T-helper 2 cell (primary cell): ENCODE measurements at places on chromosomes 7 and 10.
A peak's percentile ranks its signal among the peaks of the same experiment; 100 is the strongest.

- DNase-seq = no peak
These were observed 38.5 kb downstream of the POR start for GRCh38 chr7:75953431-75953830.

DNA sequence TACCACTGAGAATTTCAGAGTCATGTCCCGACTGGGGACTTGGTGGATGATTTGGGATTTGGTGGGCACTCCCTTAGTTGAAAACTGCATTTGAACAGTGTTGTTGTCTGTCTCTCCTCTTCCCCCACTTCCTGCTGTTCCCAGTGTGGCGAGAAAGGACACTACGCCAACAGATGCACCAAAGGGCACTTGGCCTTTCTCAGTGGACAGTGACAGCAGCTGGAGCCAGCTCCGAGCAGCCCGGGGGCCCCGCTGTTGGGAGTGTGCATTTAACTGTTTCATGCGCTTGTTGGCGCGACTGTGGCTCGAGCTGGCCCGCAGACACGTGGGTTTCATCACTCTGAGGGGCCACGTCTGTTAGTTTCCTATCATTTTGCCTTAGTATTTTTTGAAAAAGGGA lies 9.7 kb downstream of the ATP5MF start:
- no peak for DNase-seq

- DNase-seq = no peak
These were observed 487.8 kb upstream of the DPP6 start for GRCh38 chr7:153564391-153564790.

DNA sequence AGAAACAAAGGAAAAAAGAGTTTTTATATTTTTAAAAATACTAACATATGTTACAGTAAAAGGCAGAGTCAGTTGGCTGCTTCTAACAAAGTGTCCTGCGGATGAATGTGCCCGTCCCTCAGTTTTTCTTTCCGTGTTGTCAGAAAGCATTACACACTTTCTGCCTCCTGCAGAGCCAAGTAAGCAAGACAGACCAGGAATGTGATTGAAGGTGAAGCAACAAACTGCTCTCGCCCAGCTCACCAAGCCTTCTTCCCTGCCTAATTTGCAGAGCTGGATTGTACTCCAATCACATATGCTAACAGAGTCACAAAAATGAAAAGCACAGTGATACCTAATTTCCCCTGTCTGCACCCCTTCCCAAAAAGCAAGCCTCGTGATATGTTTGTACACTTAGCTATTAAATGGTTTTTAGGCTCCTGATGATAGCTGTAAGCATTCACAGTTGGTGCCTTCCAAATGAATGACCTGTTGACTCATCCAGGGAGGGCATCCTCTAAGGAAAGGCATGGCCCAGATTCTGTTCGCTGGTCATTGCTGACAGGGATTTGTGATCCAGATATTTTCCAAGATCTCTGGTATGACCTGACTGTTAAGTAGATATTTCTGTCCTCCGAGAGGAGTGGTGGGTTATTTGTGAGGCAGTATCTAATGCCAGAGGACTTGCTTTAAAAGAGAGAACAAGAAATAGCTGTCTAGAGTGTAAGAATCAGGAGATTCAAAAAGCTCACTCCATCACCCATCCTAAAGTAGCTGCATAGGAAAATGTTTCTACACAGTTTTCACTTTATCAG lies 187.3 kb upstream of the PLXDC2 start:
- no peak for DNase-seq

GRCh38 chr7:137886281-137886680 lies 39.5 kb upstream of the DGKI start:
- no peak for DNase-seq

- no peak for DNase-seq
These were observed 21.0 kb downstream of the DOCK4 start for GRCh38 chr7:112185005-112185834.

DNA sequence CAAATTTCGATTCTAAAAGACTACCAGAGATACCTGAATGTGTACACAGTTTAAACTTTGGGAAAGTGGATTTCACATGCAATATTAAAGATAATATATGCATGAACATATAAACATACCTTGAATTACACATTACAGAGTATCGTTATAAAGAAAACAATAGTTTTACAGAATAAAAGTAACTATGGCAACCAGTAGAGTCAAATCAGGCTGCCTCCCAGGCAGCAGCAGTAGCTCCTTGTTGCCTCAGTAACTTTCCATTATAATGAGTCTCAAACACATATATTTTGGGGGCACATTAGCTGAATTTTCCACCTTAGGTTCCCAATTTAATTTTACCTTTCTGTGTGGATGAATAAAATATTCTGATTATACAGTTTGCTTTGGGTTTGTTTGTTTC lies 164.4 kb upstream of the FEZF1 start:
- no peak for DNase-seq

GRCh38 chr7:108459922-108460551 lies 3.8 kb upstream of the NRCAM start:
- no peak for DNase-seq

GRCh38 chr10:11906714-11907113 lies 83.6 kb downstream of the PROSER2 start:
- DNase-seq = peak; percentile 42

- no peak for DNase-seq
These were observed 1.1 kb downstream of the SP4 start for GRCh38 chr7:21429021-21429420.

- DNase-seq = no peak
These were observed 205.9 kb downstream of the MBL2 start for GRCh38 chr10:52566471-52567246.

DNA sequence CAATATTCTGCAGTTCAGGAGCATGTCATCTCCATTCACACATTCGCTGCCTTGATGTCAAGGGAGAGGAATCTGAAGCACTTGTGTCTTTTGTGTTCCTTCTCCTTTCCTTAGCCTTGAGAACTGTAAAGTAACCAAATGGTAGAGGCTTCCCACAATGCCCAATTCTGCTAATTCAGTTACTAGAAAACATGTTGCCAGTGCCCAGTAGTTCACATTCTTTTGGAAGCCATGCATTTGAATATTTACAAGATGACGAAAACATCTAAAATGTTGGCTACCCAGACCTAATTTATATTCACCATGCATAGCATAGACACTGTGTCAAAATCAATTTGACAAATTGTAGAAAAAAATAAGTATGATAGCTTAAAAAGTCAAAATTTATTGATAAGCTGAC lies 852.7 kb upstream of the PHF14 start:
- no peak for DNase-seq

DNA sequence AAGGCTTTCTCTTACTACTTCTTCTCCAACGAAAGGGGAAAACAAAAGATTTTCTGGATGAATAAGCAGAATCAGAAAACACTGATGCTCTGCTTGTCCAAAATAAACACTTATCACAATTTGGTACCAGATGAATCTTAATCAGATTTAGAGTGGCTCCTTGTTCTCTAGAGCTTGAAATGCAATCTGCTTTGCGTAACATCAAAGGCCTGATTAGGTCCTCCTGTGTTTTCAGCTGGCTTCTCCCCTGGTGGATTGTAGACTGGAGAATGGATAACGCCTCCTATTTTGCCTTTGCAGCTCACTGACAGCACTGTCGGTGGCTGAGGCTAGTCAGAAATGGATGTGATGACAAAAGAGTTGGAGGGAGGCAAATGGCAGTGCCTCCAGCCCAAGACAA lies 91.2 kb downstream of the FAM13C start:
- DNase-seq = no peak

DNA sequence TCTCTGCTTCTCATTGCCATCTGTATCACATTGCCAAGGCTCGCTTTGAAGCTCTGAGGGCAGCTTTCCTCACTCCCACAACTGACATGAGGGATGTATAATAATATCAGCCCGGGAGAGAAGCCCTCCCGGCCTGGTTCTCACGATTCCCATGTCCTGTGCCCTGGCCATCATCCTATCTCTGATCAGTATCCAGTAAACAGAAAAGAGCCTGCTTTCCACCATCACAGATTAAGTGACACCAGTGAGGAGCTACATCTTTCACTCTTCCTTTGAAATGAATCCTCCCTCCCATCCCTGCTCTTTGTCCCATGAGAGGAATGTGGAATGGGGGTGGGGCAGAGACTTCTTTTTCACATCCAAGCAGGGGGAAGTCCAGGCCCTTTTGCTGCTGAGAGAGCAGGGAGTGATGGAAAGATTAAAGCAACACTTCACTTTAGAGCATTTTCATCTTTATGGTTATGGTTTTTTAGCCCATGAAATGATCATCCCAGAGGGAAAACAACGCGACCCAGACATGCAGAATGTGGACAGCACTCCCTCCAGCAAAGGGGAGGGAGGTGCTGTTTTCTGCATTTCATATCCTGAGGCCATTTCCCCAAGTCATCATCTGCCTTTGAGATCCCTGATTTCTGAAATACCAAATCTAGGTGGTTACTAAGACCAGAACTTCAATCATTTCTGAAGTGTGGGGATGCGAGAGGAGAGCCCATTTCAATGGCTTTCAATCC lies 84.6 kb upstream of the LYZL1 start:
- DNase-seq = no peak
